ENCODE measurements at places on chromosomes 1 and 21.

DNA sequence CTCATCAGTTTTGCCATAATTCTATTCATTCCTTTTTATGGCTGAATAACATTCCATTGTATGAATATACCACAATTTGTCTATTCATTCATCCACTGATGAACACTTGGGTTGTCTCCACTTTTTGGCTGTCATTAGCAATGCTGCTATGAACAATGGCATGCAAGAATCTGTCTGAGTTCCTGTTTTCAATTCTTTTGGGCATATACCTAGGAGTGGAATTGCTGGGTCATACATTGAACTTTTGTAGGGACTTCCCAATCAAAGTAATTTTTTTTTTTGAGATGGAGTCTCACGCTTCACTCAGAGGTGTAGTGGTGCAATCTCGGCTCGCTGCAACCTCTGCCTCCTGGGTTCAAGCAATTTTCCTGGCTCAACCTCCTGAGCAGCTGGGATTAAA is 34.9 kb downstream of the AADACL4 start:
- no peak for DNase-seq

DNA sequence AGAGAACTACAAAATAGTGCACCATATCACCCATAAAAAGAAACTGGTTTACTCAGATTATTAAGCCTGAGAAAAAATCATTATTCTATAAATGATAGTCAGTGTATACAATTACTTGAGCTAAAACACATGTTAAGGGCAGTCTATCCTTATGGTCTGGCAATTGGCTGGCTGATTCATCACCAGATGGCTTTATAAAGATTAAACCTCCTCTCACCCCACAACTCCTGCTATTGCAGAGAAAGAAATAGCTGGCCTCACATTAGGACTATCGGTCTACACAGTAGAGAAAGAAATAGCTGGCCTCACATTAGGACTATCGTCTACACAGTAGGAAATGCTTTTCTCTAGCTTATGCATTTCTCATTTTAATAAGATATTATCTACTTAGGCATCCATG is 21.2 kb downstream of the CEP170 start:
- no peak for DNase-seq

- DNase-seq: no peak
Measured at GRCh38 chr1:44592208-44593145, 81.8 kb downstream of the TMEM53 start.

DNA sequence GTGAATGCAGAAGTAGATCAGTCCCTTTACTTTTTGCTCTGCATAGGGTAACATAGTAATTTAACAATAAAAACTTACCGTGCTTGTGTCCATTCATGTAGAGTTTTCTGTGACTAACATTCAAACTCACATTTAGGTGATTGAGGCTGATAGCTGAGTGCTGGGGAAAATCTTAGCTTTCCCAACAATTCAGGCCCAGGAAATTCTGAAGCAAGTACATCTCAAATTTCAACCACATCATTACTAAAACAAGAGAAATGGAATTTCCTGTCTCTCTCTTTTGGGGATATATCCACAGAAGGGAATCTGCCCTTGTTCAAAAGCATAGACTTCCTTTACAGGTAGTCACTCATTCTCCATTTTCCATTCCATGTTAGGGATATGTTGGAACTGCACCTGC is 33.1 kb upstream of the C1orf146 start:
- DNase-seq: no peak

DNA sequence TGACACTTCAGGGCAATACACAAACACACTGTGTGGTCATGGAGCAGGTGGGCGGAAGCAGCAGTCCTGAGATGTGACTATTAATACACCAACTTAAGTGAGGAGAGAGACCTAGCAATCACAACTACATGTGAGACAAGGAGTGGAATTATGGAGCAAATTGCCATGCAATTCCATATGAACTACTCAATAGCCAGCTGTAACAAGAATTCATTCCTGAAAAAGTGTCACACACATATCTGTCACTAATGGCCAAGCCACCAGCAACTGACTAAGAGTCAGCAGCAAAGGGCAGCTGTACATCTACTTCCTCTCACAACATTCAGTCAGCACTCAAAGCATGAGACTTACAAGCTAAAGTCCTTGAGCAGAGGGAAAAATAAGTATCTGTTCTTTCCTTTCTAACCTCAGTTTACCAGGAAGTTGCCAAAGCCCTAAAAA is 46.2 kb downstream of the GPR3 start:
- no peak for DNase-seq

DNA sequence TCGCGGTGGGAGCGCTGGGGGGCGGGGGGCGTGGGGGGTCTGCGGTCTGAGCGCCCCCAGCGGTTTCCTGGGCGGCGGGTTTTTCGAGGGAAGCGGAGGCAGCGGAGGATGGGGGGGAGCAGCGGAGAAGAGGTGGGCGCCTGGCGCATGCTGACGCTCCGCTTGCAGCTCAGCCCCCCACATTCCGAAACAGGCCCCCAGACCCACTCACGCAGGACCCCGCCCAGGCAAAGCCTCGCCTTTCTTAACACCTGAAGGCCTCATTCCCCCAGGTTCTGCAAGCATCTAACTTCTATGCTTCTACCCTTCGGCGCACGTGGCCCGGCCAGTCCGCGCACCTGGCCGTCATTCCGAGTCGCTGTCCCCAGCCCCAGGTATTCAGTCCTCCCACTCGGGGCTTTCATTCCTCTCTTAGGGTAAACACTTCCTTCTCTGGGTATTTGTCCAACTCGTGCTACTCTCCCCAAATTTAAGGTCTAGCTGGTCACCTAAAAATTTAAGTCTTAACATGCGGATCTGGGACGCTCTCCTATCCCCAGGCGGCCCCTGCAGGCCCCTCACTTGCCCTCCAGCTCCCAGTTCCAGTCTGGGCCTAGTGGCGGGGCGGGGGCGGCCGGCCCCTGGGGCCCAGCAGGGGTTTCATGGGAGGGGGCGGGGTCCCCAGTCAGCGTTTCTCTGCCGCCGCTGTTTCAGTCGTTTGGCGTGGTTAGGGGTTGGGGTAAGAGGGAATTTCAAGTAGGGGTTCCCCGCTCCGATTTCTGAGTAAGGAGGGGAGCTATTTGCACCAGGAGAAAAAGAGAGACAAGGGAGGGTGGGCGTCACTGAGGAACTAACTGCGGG is 2.8 kb upstream of the ZBTB7B start:
- peak; percentile 66 for DNase-seq

DNA sequence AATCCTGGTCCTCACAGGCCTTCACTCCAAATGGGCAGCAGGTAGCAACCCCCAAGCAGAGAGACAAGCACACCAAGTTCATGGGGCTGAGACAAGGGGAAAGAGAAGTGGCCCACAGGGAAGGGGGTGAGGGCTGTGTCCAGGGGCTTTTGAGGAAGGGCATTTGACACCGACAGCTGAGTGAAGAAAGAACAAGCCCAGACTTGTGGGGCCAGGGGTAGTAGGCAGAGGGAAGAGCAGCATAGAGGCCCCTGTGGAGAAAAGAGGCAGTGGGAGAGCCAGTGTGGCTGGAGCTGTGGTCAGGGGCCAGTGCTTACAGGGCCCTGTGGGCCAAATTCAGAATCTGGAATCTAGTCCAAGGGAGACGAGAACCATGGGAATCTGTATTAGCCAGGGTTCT is 85.4 kb downstream of the IGSF21 start:
- DNase-seq: no peak

- no peak for DNase-seq
Measured at GRCh38 chr1:192550922-192551534, 24.5 kb upstream of the RGS1 start.

DNA sequence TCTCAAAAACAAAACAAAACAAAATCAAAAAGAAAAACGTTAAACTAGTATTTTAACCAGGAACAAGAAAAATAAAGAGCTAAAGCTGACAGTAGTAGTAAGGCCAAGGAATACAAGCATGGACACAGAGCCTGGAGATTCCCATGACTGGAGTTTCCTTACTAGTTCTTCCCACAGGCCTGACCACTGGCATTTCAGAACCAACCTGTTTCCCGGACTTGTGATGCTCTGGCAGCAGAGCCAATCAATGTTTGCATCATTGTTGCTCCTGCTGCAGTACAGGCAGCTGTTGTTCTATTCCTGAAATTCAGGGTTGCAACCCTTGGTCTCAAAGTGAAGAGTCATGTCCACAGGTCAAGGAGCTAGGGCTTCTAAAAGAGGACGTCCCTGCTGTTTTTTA is 111.3 kb upstream of the WARS2 start:
- DNase-seq: no peak

DNA sequence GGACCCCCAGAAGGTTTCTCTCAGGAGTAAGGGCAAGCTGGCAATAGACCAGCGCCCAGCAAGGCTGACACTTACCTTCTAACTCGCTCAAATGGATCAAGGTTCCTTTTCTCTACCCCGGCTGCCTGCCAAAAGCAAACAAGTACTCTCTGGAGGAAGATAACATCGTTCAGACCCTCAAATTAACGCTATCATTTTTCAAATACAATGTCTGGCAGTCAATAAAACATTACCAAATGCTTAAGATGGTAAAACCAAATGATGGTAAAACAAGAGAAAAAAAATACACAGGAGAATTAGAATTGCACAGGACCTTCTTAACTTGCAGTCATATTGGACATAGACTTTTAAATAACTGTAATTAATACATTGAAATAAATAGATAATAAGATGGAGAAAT is 148.1 kb downstream of the SPATA46 start:
- no peak for DNase-seq

- DNase-seq: no peak
Measured at GRCh38 chr1:10646347-10646861, 150.0 kb downstream of the CASZ1 start.

DNA sequence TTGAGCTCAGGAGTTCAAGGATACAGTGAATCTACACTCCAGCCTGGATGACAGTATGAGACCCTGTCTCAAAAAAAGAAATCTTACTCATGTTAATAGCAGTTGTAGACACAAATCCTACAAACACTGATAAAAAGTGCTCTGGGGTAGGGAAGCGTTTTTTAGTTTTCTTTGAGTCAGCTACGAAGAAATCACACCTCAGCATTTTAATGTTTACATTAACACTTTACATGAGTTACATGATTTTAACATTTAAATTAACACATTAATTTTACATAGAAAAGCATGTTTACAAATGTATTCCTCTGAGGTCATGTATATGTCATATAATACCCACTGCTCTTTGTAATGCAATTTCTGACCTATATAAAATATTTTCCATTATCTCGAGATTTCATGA is 419.2 kb downstream of the DPYD start:
- DNase-seq: no peak

DNA sequence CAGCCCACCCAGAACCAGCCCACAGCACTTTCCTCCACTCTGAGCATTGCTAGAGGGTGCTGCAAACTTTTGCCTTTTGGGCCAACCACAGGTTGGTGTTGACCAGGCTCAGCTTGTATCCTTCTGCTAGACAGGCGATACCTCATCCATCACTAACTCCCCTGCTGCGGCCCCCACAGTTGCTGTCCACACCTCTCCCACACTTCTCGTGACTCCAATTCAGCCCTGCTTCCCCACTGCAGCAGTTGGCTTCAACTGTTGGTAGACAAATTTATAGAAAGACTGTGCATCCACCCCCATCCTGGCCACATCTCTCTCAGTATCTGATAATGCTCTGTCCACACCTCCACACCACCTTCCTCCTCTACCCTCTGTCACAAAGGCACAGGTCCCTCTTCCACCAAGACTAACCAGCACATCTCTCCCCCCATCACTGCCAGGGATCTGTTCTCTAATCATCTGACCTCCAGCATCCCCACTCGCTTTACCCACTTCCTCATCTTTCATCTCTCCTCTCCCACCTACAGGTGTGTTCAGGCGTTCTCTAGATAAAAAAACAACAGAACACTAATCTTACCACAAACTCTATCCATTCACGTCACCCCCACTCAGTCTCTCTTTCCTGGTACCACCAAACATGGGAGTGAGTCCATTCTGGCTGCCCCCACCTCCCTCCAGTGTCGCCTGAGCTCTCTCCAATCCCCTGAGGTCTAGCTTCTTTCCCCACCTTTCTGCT is 15.8 kb upstream of the SLC25A44 start:
- DNase-seq: no peak

DNA sequence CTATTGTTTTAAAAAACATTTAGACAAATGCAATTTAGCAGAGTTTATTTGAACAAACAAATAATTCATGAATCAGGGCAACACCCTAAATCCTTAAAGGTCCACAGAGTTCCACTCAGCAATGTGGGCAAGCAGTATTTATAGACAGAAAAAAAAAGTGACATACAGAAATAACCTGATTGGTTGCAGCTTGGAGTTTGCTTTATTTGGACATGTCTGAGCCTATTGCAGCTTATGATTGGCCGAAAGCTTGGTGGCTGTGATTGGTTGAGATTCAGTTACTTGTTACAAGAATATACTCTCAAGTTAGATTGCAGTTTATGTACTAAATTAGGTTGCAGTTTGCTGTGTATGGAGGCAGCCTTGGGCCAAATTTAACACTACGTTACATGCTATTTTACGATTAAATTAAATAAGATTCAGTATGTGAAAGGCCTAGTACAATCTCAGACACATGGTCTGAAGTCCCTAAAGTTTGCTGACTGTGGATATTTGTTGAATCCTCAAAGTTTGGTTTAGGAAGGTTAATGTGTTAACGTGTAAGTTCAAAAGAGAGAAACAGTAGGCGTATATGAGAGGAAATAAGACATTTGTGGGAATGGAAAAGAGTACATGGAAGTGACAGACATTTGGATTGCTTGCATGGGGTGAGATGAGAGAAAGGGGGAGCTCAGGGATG is 6.9 kb upstream of the CAMSAP2 start:
- no peak for DNase-seq

Measured in stimulated activated CD4-positive, alpha-beta T cell treated with anti-CD3 and anti-CD28 coated beads, Interleukin-2, amount 100 ng/mL, for 24 hours (primary cell).